Endothelial cell (in vitro differentiated cells): ENCODE measurements at places on chromosomes 11 and 22. TPM values are rescaled to one million over a fixed set of nuclear protein-coding genes. Genes with fewer than 3 reads are reported as not detected.

The CATSPER1 gene
- not detected for total RNA-seq

The APLNR gene
- 48.8 TPM for total RNA-seq

DNA sequence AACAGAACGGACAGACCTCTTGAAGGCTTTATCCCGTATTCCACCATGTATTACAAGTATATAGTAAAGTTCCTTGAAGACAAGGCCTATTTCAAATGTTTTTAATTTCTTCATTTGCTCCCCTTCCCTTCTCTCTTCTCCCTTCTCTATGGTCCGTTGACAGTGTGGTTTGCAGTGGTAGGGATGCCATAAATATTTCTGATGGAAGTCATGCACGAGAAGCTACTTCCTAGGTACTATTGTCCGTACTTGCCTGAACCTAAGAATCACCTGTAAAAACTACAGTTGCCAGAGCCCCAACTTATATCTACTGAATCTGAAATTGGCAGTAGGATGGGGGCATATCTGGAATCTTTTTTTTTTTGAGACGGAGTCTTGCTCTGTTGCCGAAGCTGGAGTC is 2.8 kb downstream of the PISD start:
- no peak overlapping the region for H3K27ac ChIP-seq
- H3K36me3 ChIP-seq, result peaks cover 3% of the 10 kb centered on the region
- DNase-seq, result no peak
- H3K4me3 ChIP-seq, result no peak overlapping the region

DNA sequence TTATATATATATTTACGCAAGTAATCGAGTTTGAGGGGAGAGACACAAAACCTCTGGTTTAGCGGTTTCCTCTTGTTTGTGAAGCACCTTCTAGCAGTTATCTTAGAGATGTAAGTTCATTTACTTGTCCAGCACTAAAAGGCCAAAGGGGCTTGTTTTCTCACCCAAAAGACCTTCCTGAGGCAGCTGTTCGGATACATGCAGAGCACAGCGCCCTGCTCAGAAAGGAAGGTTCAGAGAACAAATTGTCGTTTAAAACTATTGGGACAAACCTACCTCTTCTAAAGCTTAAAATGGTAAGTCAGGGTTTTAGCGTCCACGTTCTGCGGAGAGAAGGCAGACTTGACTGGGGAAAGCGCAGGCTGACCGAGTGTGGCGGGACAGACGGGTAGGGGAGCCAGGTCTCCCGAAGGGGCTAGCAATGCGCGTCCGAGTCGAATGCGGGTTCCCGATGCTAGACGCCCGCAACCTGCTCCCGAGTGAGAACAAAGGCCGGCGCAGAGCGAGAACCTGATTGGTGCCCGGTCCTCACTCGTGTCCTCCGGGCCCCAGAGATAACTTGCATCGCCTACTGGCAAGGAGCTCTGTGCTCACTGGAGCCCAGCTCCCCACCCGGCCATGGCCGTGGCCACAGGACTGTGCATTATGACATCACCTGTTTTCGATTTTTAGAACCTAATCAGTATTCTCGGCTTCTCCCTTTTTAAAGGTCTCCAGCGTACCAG is 1.0 kb upstream of the SESN3 start:
- peak overlapping the region; percentile 21 for H3K27ac ChIP-seq
- H3K27me3 ChIP-seq, result peaks cover 3% of the 10 kb centered on the region
- H3K4me3 ChIP-seq, result peak overlapping the region; percentile 68
- peaks cover 6% of the 10 kb centered on the region for H3K4me1 ChIP-seq
- no peaks in the 10 kb centered on the region for H3K36me3 ChIP-seq

The DCHS1 gene
- 156 TPM for total RNA-seq

DNA sequence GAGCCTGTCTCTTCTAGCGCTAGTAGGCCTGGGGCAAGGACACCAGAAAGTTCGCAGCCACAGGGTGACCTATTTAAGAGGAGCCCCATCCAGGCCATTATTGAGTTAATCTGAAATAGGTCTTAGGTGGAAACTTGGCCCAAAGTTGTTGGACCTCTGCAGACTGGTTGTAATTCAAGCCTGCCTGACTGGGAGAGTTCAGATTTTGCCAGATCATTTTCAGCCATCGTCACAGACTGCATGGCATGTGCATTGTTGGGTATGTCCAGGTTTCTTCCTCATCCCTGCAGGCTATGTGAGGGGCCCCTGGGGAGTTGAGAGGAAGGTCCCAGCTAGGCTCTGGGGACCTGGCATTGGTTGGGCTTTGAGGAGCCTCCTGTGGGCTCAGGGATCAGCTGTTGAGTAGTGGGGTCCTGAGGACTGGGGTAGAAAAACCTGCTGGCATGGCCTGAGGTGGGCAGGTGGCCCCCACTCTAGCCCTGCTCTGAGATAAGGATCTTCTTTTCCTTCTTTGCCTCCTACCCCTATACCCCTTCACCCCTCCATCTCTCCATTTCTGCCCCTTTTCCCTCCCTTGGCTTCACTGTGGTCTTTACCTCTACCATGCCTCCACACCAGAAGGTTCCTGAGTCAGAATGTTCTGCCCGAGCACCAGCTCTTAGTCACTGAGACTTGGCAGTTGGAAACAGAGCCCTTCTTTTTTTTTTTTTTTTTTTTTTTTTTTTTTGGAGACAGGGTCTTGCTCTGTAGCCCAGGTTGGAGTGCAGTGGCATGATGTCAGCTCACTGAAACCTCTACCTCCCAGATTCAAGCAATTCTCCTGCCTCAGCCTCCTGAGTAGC is 112.7 kb downstream of the MORC2 start:
- no peak overlapping the region for H3K4me3 ChIP-seq
- peaks cover 3% of the 10 kb centered on the region for H3K27me3 ChIP-seq
- H3K4me1 ChIP-seq, result peaks cover 7% of the 10 kb centered on the region
- no peak for DNase-seq

- no peaks in the 10 kb centered on the region for H3K36me3 ChIP-seq
- H3K27me3 ChIP-seq, result peaks cover 1% of the 10 kb centered on the region
- no peak overlapping the region for H3K4me3 ChIP-seq
- peaks cover 19% of the 10 kb centered on the region for H3K4me1 ChIP-seq
- DNase-seq, result no peak
These were observed 60.2 kb downstream of the LINC01488 start for GRCh38 chr11:69541501-69542313.

- no peak for DNase-seq
- H3K4me1 ChIP-seq, result peaks cover 12% of the 10 kb centered on the region
- H3K4me3 ChIP-seq, result no peak overlapping the region
- H3K27ac ChIP-seq, result no peak overlapping the region
These were observed 14.2 kb downstream of the IGSF9B start for GRCh38 chr11:133942577-133942976.

DNA sequence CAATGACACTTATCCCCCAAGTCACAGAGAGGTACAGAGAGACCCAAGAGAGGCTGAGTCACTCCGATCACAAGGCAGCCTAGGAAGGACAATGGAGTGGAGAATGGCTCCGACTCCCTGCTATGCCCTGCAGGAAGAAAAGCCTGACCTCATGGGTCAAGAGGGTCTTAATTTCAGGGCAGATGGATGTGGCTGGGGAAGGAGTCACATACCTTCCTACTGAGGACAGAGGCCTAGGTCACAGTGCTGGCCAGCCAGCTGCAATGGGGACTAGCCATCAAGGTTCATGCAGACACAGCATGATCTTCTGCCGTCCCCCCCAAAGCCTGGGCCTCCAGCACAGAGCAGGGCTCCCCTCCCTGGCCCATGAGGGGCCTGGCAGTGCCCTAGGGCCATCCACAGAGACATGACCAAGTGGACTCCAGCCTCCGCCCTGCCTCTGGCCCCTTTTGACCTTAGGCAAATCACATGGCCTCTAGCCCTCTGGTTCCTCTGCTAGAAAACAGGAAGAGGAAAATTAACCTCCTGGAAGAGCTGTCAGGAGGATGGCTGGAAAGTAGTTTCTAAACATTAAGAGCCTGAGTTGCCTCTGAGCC is 1.8 kb downstream of the ARRB1 start:
- peak overlapping the region; percentile 88 for H3K27ac ChIP-seq
- peaks cover 80% of the 10 kb centered on the region for H3K4me1 ChIP-seq
- peaks cover 26% of the 10 kb centered on the region for H3K27me3 ChIP-seq
- H3K36me3 ChIP-seq, result peaks cover 17% of the 10 kb centered on the region
- peak overlapping the region; percentile 99 for H3K4me3 ChIP-seq
- DNase-seq, result no peak

DNA sequence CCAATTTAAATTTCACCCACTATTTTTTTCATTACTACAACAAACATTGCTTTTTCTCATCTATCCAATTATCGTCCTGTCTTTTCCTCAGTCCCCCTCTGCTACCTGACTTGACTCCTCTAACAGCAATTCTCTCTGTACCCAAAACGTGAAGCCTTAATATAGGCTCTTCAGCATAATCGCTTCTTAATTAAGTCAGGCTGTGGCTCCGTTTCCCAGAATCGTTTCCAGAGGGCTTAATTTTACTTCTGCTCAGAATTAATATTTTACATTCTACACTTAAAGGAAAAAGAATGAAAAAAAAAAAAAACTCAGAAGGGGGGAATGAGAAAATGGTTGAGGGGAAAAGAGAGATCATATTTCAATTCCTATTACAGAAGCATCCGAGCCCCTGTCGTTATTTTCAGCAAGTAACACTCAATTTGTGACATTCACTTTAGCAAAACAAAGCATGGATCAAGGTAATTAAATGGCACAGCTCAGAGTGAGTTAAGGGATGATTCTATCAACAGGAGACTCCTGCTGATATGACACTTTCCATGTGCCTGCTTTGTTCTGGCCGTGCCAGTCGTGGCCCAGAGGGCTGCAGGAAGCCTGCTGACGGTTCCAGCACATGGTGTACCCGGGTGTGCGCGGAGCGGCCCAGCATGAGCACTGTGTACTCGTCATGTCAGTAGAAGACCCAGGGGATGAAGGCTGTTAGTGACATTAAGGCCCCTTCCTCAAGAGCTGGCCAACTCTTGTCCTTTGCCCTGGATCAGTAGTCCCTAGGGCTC is 272.5 kb downstream of the NTM start:
- DNase-seq, result no peak
- no peaks in the 10 kb centered on the region for H3K27me3 ChIP-seq
- H3K4me3 ChIP-seq, result no peak overlapping the region
- peaks cover 20% of the 10 kb centered on the region for H3K4me1 ChIP-seq
- H3K36me3 ChIP-seq, result no peaks in the 10 kb centered on the region

The EIF3L gene
- total RNA-seq, result 732 TPM

- H3K27me3 ChIP-seq, result peaks cover 5% of the 10 kb centered on the region
- peaks cover 12% of the 10 kb centered on the region for H3K4me1 ChIP-seq
- H3K36me3 ChIP-seq, result no peaks in the 10 kb centered on the region
- DNase-seq, result no peak
- no peak overlapping the region for H3K27ac ChIP-seq
- H3K4me3 ChIP-seq, result no peak overlapping the region
These were observed 41.3 kb downstream of the POU2F3 start for GRCh38 chr11:120281143-120281795.

The TRPM5 gene
- total RNA-seq, result 0.38 TPM

DNA sequence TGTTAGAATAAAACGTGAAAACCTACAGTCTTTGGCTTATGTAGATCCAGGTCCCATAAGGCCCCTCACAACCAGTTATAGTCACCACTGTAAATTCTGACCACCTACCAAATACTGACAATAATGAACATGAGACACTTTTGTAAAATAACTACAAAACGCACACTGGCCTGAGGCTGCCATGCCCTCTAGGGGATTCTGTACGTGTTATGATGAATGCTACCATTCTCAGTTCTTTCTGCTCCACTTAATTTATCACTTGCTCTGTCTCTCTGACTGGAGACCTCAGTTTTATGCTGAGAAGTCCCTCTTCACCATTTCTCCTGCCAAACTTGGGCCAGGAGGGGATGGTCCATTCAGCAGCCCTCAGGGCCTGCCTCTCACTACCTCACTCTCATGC is 18.7 kb upstream of the TMPRSS5 start:
- peaks cover 16% of the 10 kb centered on the region for H3K4me1 ChIP-seq
- DNase-seq, result no peak
- H3K36me3 ChIP-seq, result no peaks in the 10 kb centered on the region

- DNase-seq, result no peak
- peaks cover 5% of the 10 kb centered on the region for H3K27me3 ChIP-seq
- H3K4me3 ChIP-seq, result no peak overlapping the region
- no peaks in the 10 kb centered on the region for H3K4me1 ChIP-seq
- H3K36me3 ChIP-seq, result no peaks in the 10 kb centered on the region
These were observed 1090.0 kb downstream of the BRD1 start for GRCh38 chr22:48737461-48738203.

The GDPD4 gene
- total RNA-seq, result not detected

GRCh38 chr11:78921509-78921908 is 346.8 kb upstream of the NARS2 start:
- H3K4me3 ChIP-seq, result no peak overlapping the region
- H3K27me3 ChIP-seq, result peaks cover 1% of the 10 kb centered on the region
- H3K4me1 ChIP-seq, result no peaks in the 10 kb centered on the region
- no peaks in the 10 kb centered on the region for H3K36me3 ChIP-seq
- no peak for DNase-seq

GRCh38 chr22:29447906-29448305 is 9.5 kb downstream of the RFPL1 start:
- no peak for DNase-seq
- no peaks in the 10 kb centered on the region for H3K36me3 ChIP-seq
- peaks cover 2% of the 10 kb centered on the region for H3K4me1 ChIP-seq
- H3K4me3 ChIP-seq, result no peak overlapping the region
- H3K27me3 ChIP-seq, result peaks cover 3% of the 10 kb centered on the region

GRCh38 chr11:34449013-34449412 is 10.3 kb downstream of the CAT start:
- H3K4me3 ChIP-seq, result no peak overlapping the region
- H3K27me3 ChIP-seq, result no peaks in the 10 kb centered on the region
- no peaks in the 10 kb centered on the region for H3K4me1 ChIP-seq
- no peak overlapping the region for H3K27ac ChIP-seq
- DNase-seq, result no peak
- H3K36me3 ChIP-seq, result no peaks in the 10 kb centered on the region

GRCh38 chr22:19130959-19131684 is at the start of gene TSSK2:
TSS of gene TSSK2 (plus strand) at chr22:19131308. CDS start at chr22:19131400, 92 bp downstream.
- H3K4me3 ChIP-seq, result no peak within 1 kb of the TSS
- DNase-seq, result no peak
- H3K36me3 ChIP-seq, result peaks cover 8% of the 10 kb centered on the region

DNA sequence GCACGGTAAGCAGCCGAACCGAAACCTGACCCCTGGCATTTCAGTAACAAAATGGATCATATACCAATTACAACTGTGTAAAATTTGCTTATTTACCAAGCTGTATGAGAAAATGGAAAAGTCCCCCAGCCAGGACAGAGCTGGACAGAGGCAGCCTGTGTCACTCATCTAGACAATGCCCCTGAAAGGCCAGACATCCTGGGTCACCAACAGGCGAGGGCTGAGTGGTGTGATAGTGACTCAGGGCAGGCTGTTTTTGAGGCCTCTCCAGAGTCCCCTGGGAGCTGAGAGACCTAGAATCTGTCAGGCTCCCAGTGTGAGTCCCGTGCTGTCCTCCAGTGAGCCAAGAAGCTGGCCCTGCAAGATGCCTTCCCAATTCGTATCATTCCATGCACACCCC is 680.4 kb downstream of the TBC1D22A start:
- peaks cover 16% of the 10 kb centered on the region for H3K27me3 ChIP-seq
- H3K36me3 ChIP-seq, result peaks cover 29% of the 10 kb centered on the region
- no peaks in the 10 kb centered on the region for H3K4me1 ChIP-seq
- H3K27ac ChIP-seq, result no peak overlapping the region
- H3K4me3 ChIP-seq, result no peak overlapping the region

GRCh38 chr22:44861245-44861644 is 108.9 kb downstream of the ARHGAP8 start:
- H3K4me1 ChIP-seq, result no peaks in the 10 kb centered on the region
- H3K27me3 ChIP-seq, result peaks cover 6% of the 10 kb centered on the region
- H3K4me3 ChIP-seq, result no peak overlapping the region
- H3K27ac ChIP-seq, result no peak overlapping the region
- H3K36me3 ChIP-seq, result no peaks in the 10 kb centered on the region

GRCh38 chr11:30172883-30173311 is 57.9 kb upstream of the FSHB start:
- no peaks in the 10 kb centered on the region for H3K4me1 ChIP-seq
- no peak for DNase-seq
- no peak overlapping the region for H3K4me3 ChIP-seq

The PIH1D2 gene
- total RNA-seq, result 2.5 TPM
